Left renal cortex interstitium (tissue), 4 donors: ENCODE measurements at places on chromosomes 5 and 9. TPM values are rescaled to one million over a fixed set of nuclear protein-coding genes. Genes with fewer than 3 reads are reported as not detected.

Gene NXNL2
- polyA plus RNA-seq: 2.2 TPM

Gene LECT2
- polyA plus RNA-seq: 3.6 TPM

DNA sequence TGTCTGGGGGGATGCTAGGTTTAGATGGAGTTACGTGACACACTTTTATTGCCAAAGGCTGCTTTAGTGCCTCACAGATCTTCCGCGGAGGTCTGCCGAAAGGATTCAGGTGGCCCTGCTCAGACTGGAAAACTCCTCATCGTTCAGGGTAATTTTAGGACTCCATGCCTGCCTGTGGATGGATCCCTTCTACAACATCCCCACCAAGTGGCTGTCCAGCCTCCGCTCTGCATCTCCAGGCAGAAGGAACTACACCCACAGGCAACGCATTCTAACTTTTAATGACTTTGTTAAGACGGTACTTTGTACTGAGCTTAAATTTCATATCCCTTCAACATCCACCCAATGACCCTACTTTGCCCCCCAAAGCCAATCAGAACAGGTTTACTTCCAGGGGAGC, 29.4 kb downstream of the ATPSCKMT start:
- DNase-seq: no peak

- no peak for DNase-seq
Observed at GRCh38 chr9:114910541-114910940, 19.9 kb downstream of the TNFSF8 start.

GRCh38 chr5:62143268-62144229, 162.5 kb upstream of the KIF2A start:
- DNase-seq: peak; percentile 31

- DNase-seq: no peak
Observed at GRCh38 chr9:78620764-78621163, 323.8 kb downstream of the PSAT1 start.

DNA sequence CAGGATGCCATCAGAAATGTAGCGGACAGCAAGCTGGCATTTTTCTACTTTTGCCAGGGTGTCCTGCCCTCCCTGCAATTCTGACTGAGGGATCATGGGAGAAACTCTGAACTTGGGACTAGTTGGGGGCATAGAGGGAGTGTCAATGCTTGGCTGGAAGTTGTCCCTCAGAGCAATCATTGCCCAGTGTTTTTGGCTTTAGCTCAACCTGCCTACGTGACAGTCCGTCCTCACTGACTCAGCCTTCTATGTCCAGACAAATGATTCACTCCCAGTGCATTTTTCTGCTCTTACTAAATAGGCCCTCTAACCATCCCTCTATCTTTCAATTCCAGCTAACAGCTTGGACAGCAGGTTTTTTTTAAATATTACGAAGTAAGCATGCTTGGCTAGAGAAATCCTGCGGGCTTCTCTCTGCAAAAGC, 627.4 kb downstream of the TLR4 start:
- DNase-seq: no peak

- DNase-seq: no peak
Observed at GRCh38 chr9:88643931-88644330, 109.0 kb downstream of the NXNL2 start.

DNA sequence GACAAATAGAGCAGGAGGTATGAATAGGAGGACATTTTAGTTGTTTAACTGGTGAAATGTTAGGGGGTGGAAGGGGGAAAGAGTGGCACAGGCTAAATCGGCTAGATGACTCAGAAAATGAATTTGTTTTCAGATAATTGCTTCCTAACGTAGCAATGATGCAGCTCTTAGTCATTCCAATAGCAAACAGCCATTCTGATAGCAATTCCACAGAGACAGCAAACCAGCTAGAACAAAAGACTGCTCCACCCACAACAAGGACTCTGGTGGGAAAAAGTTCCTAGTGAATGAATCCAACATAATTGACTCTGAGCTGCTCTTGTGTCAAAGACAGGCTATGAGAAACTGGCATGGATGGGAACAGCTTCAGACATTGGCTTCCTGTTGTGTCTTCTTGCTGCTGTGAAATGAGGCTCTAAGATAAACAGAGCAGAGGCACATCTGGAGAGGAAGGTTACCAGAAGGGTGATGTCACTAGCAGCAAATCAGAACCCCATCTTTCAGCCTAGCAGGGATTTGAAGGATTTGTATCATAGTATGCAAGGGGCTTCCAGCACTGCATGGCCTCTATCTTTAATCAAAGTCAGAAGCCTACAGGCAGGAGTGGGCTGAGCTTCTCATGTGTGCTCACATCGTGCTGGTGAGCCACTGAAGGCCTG, 28.1 kb upstream of the F2RL1 start:
- DNase-seq: no peak

DNA sequence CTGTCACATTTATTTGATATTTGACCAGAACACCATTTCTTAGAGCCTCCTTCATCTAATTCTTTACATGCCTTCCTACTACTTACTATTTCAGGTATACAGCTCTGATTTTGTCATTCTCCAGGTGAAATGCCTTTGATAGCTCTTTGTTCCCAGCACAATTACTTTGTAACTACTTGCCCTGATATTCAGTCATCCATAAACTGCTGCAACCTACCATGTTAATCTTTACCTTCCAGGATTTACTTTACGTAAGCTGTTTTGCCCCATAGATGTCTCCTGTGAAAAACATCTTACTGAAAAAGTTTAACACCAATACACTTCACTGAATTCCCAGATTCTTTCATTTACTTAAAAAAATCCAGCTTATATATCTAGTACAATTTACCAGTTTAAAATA, 443.8 kb upstream of the CYLC2 start:
- no peak for DNase-seq

Gene SEC24A
- polyA plus RNA-seq: 18.9 TPM

Gene SNX30
- polyA plus RNA-seq: 19.1 TPM

DNA sequence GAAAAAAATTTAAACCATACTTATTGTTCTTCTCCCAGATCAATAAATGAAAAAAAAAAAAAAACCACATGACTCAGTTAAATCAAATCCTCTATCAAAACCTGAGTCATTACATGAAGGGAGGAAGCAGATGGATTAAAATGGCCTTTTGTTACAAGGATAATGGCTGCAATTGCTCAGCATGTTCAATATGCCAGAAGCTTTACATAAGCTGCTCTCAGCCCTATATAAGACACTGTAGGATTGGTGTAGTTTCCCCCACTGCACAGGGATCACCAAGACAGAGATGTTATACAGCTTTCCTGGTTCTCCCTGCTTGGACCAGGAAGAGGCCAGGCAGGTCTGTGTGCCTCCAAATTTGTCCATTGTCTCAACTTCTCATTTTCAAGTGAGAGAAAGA, 101.6 kb upstream of the MAP1B start:
- no peak for DNase-seq

DNA sequence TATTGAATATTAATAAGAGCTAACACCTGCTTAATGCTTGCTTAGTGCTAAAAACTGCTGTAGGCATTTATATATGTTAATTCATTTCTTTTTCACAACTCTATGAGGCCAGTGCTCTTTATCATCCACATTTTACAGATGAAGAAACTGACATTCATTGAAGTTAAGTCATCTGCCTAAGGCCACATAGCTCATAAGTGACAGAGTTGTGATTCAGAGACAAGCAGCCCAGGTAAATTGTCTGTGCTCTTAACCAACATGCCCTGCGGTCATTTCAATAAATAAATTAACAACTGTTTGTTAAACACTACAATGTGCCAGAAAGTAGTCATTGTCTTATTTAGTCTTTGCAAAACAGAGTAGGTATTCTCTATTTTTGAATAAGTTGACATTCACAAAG, 1354.4 kb upstream of the C9orf72 start:
- no peak for DNase-seq

Gene ADAMTS19
- 5.9 TPM for polyA plus RNA-seq

Gene SCGB3A1
- polyA plus RNA-seq: 1.2 TPM

DNA sequence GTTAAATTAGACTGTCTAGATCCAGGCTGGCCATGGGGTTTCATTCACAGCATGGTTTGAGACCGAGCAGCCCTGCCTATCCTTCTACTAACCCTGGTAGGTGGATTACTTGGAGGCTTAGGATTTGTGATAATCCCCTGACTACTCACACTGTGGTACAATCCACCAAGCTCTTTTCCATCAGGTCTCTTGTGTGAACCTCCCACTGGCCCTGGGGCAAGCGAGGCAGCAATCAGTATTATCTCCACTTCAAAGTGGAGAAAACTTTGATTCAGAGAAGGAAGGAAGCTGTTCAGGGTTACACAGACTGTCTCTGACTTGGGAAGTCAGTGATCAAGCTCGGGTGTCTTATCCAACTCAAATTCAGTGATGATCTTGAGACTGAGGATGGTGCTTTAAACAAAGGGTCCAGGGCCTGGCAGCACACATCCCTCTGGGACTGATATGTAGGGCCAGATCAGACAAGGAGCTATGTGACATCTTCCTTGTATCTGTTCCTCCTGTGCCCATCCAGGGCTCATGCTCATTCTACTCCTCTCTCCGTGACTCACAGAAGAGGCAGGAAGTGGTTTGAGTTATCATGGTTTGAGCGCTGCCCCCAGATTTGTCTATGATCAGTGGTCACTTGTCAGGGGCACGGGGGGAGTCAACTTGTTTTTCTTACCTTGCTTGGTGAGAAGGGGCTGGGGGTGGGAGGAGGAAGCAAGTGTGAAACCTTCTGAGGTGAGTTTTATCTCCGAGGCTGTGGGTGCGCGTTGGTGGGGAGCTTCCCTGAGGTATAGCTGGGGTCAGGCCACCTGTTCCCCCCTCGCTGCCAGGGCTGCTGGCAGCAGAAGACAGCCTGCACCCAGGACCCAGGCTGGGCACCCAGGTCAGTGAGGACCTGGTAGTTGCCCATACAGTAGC, 48.6 kb downstream of the RGS3 start:
- DNase-seq: no peak

DNA sequence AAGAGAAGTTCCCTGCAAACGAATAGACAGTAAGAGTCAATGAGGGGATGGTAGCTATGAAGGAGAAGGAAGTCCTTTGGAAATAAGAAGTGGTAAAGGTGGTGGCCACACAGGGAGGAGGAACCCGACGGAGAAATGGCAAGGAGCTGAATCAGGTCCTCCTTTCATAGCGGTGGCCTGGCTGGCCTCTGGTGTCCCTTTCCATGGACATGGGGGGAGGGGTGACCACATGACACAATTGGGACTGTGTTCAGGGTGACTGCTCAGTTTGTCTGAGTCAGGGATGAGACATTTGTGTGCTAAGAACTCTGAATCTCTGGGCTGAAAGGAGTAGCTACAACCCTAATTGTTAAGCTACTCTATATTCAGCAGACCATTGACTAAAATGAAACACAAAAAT, 28.7 kb upstream of the TIMD4 start:
- no peak for DNase-seq

Gene DOCK8
- polyA plus RNA-seq: 11.9 TPM

DNA sequence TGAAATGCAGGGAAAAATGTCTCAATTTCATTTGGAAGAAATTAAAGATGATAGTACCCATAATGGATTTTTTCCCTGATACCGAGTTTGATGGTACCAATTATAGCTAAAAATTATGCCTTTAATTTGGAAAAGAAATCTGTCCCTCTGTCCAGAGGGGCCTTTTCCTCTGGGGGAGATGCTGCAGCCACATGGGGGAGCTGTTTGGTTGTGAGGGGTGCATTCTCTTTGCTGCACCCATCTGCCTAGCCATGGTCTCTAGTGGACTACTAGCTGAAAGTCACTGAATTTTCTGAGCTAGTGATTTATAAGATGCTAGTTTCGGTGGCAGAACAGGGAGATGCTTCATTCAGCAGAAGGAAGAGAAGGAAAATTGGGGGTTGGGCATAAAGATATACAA, 9.6 kb downstream of the SEC61B start:
- DNase-seq: no peak

Gene NPR3
- 8.6 TPM for polyA plus RNA-seq

GRCh38 chr9:123011878-123012528, 21.5 kb upstream of the GPR21 start:
- DNase-seq: no peak

DNA sequence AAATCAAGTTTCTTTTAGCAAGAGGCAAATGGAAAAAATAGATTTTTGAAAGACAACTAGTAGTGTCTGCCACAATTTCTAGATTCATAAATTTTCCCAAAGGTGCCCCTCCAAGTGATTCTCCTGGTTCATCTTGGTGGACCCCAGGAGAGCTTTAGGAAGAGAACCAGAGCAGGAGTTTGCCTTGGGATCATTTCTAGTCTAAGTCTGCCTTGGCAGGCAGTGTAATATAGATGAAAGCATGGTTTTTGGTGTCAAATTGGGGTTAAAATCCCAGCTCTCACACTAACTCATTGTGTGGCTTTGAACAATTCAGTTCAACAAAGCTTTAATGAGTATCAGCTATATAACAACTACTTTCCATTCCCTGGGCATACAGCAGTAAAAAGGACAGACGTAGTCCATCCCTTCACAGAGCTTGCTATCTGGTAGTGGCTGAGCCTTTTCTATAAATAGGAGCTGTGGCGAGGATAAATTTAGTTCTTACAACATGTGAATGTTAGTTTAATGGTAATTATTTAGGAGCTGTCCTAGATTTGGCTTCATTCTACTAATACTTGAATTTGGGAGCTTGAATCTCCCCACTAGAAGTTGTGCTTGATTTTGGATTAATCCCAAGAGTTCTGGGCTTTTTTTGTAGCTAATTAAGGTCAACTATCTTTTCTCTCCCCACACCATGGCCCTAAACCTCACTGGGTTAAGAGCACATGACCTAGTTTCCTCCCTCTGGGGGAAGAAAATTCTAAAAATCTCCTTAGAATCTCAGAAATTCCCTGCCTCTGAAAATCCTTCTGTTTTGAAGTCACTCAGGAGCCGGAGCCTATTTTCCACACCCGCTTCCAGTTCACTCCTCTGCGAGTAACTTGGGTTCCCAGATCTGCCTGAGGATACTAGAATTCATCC, 197.8 kb downstream of the PCSK1 start:
- no peak for DNase-seq

DNA sequence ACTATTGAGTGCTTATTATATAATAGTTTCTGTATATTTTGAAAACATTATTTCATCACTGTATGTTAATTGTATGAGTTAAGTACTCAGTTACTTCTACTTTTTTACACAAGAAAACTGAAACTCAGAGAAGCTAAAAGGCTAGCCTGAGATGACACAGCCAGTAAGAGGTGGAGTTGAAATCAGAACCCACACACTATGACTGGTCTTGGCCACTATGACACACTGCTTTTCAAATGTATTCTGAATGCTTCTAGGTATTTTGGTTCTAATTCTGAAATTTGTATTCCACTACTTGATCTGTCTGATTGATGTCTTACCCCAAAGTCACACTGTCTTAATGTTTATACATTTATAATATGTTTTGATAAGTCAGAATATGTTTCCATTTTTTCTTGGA, 181.8 kb downstream of the ZDHHC21 start:
- DNase-seq: no peak

- DNase-seq: no peak
Observed at GRCh38 chr5:133777951-133778350, 165.6 kb upstream of the FSTL4 start.

GRCh38 chr5:99607124-99607523, 678.3 kb upstream of the CHD1 start:
- DNase-seq: no peak

- no peak for DNase-seq
Observed at GRCh38 chr5:155649666-155650065, 636.1 kb downstream of the KIF4B start.

Gene GRHPR
- polyA plus RNA-seq: 156 TPM

DNA sequence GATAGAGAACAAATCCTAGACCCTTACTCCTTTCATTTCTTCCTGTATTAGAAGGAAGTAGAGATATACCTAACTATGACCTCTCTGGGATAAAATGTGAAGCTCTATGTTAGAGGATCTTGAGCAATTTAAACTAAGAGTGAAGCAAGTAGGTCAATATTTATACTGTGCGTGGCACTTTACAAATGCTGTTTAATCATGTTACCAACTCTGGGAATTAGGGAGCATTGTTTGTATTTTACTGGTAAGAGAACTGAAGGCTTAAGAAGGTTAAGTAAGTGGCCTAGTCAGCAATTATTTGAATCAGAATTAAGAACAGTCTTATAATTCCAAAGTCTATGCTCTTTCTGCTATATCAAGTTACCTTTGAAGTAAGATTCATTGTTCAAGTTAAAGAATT, 12.0 kb downstream of the TNC start:
- DNase-seq: no peak
